ENCODE measurements at places on chromosomes 6 and 20.

GRCh38 chr20:63653974-63654668 lies 897 bp upstream of the STMN3 start:
- no peak for DNase-seq

DNA sequence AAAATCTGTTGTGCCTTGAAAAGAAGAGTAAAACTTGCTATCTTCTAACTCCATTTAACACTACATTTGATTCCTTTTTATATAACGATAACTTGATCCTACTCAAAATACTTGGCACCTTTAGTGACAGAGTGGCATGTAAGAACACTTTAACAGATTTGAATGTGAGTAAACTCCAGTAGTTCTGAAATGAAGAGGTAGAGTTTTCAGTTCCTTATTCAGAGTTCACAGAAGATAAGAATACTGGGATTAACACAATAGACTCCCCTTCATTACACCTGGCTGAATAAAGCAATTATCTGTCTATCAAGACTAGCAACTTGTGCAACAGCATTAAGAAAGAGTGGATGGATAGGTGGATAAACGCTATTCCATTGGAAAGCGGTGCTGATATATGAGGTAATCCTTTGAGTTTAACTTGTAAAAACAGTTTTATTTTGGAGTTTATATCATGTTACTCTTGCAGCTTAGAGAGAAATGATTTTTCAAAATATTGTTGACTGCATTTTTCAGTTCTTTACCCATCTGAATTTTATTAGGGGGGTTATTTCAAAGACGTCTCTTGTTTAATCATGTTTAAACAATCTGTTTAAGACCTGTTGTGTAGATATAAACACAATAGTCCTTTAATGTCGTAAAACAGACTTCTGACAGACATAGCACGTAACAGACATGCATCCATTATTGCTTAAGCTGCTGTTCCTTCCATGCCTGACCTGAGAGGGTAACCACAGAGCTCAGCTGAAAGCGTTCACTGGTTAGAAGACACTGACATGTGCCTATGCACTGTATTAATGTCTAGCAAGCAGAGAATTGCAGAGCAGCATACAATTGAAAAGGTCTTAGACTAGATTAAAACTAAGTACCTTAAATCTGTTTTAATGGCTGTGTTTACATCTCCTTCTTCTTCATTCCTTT lies 102.4 kb upstream of the SUPT3H start:
- DNase-seq, result no peak

- no peak for DNase-seq
These were observed 2.6 kb downstream of the HCRTR2 start for GRCh38 chr6:55176958-55177357.

DNA sequence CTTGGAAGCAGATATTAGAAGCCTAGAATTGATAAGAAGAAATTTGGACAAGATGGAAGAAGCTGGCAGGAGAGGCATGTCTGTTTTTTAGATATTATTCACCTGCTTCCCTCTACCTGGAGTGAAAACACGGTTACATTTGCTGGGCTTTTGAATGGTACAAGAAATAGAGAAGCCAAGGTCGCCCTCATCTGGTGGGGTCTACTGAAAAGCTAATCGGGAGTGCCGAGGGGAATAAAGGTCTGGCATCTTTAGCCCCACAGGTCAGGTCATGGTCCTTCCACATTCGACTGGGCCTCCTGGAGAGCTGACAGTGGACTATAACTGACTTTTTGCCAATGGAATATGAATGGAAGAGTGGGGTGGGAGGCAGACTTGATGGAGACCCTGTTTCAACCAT lies 4.6 kb upstream of the C2 start:
- DNase-seq, result peak; percentile 17

GRCh38 chr20:41424546-41424945 lies 57.9 kb upstream of the EMILIN3 start:
- no peak for DNase-seq

GRCh38 chr6:165389534-165389933 lies 80.1 kb upstream of the C6orf118 start:
- DNase-seq, result no peak

DNA sequence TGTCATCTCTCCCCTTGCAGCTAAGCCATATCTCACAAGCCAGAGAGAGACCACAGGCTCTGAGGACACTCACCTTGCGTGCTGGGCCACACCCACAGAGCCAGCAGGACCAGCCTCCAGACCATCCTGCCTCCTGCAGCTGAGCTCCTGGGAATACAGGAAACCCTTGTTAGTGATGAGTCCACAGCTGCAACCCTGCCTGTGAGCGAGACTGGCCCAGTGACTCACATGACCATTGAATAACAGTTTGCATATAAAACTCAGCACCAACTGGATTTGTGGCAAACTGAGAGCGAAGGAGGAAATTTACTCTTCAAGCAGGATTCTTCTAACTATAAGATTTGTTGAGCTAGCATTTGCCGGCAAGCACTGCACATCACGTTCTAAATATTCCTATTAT lies 3.0 kb downstream of the THBS2 start:
- no peak for DNase-seq

DNA sequence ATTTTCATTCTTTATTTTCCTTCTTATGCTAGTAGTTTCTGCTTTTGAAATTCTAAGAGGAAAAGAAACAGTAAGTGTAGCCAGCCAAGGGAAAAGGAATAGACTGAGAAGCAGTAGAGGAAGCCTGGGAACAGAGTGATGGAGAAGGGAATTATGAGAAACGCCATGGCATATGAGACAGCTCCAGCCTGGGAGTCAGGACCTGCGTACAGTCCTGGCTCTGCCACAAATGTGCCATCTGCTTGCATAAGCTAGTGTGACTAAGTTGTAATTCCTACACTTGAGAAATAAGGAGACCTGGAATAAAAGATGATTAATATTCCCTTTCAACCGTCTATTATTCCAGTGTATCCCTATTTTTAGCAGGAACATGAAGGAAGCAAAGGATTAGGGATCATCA lies 47.5 kb downstream of the OSTM1 start:
- DNase-seq, result no peak

- DNase-seq, result no peak
These were observed 258.1 kb downstream of the UTRN start for GRCh38 chr6:144543006-144543871.

DNA sequence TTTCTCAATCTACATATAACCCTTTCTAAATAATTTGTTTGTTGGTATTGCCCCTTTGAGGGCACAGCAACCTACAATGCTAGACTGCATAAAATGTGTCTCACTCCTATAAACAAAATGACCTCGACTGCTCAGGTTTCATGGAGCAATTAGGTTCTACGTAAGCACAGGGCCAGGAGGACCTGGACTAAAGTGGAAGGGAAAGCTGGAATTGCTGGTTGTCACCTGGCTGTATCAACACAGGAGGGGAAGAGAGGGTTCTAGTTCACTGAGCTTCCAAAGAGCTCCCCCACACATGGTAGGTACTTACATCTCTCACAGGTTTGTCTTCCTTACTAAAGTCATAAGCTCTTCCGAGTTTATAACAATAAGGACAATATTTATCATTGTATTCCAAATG lies 51.0 kb downstream of the NCOA6 start:
- DNase-seq, result no peak

DNA sequence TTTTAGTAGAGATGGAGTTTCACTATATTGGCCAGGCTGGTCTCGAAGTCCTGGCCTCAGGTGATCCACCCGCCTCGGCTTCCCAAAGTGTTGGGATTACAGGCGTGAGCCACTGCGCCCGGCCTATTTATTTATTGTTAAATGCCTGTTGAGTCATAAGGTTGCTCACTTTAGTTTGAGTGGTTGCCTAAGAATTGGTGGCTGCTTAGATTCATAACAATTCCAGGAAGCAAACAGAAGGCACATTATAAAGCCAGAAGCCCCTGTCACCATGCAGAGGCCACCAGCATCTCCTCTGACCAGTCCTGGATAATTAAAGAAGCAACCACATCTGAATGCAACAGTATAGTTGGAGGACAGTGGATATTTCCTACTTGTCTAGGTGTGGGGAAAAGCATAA lies 24.0 kb upstream of the ARMH2 start:
- DNase-seq, result no peak

GRCh38 chr6:26195376-26195923 lies 108.2 kb downstream of the HFE start:
- peak; percentile 81 for DNase-seq

GRCh38 chr6:164108869-164109769 lies 694.6 kb downstream of the QKI start:
- no peak for DNase-seq

- no peak for DNase-seq
These were observed 56.9 kb downstream of the LY86 start for GRCh38 chr6:6645261-6645917.

GRCh38 chr6:21893793-21894192 lies 300.2 kb downstream of the SOX4 start:
- DNase-seq, result no peak

GRCh38 chr6:100620085-100620840 lies 155.5 kb upstream of the SIM1 start:
- no peak for DNase-seq

- DNase-seq, result no peak
These were observed 16.8 kb downstream of the RALY start for GRCh38 chr20:34010405-34010931.

GRCh38 chr6:16132909-16133308 lies 4.0 kb downstream of the MYLIP start:
- no peak for DNase-seq

- no peak for DNase-seq
These were observed 64.6 kb upstream of the ZMYND8 start for GRCh38 chr20:47421076-47421475.

- no peak for DNase-seq
These were observed 79.0 kb downstream of the TRERF1 start for GRCh38 chr6:42372699-42373098.
